ENCODE measurements at places on chromosomes 1 and 21.

DNA sequence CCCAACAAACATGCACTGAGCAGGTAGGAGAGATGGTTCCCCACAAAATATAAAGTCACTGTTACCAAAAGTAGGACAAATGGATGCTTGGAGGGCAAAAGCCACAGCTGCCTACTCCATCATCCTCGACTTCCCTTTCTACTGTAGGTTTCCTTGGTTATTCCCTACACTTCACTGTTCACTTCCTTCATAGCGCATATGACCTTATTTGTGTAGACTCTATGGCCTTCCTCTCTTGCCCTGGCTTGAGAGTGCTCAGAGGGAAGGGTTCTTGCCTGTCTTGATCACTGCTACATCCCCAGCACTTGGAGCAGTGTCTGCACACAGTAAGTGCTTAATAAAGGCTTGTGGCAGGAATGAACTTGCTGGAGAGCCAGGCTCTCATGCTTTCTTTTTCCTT is 14.6 kb upstream of the TRNP1 start:
- DNase-seq: no peak

- no peak for DNase-seq
Observed at GRCh38 chr1:235887676-235888075, 21.0 kb upstream of the LYST start.

GRCh38 chr1:78222225-78222959 is 176.6 kb downstream of the GIPC2 start:
- no peak for DNase-seq

- DNase-seq: no peak
Observed at GRCh38 chr1:14522077-14522925, 76.2 kb upstream of the KAZN start.

- DNase-seq: no peak
Observed at GRCh38 chr1:42639116-42639515, 19.1 kb upstream of the PPIH start.

- no peak for DNase-seq
Observed at GRCh38 chr1:103783944-103784377, 34.3 kb downstream of the AMY1C start.

DNA sequence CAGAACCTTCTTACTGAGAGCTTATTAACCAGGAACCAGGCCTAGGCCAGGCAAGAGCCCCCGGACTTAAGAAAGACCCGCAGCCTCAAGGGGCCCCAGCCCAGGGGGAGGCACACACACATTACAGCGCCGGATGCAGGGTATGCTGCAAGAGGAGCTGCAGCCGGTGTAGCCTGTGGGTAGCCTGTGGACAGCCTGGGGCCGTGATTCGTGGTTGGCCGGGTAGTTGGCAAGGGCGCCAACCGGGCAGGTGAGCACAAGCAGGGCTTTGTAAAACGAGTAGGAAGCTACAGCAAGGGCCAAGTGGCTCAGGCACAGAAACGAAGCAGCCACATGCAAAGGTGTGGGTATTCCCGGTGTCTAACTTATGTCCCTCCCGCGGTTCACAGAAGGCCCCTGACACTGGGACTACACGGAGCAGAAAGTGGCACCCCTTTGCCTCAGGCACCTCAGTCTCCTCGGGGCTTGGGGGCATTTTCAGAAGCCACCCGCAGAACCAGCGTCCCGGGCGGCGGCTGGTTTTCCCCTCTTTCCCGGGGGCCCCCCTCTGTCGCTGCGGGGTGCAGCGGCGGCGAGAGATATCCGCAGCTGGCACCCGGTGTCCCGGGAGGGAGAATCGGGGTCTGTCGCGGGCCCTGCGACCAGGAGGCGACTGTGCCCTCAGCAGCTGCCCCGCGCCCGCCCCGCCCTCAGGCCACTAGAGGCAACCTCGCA is 40.8 kb downstream of the KIAA1614 start:
- no peak for DNase-seq

DNA sequence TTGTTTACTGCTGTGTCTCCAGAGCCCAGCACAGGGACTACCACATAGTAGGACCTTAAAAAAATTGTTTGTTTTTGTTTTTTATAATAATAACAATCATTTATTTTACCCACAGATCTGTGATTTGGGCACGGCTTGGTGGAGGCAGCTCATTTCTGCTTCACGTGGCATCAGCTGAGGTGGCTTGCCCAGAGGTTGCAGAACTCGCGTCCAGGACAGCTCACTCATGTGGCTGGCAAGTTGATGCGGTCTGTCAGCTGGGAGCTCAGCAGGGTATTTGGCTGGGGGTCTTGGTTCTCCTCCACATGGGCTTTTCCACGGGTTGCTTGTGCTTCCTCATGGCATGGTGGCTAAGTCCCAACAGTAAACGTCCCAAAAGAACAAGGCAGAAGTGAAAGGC is 2.9 kb upstream of the SYNC start:
- DNase-seq: no peak

- no peak for DNase-seq
Observed at GRCh38 chr1:88646476-88647248, 37.4 kb upstream of the PKN2 start.

DNA sequence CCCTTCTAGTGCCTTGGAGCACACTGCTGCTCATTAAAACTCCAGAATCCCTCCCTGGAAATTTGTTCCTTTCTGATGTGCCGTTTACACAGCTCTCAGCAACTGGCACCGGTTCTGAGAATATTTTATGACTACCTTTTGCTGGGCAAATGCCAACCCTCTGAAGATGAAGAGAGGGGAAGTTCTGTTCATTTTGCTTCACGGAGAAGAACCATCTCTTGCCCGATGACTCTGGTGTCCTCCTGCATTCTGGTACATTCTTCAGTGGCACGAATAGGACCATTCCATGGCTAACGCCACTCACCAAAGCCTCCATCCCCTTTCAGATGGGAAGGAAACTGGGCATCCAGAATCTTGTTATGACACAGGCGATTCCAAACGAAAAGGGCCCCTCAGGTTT is 96.2 kb upstream of the SIM2 start:
- DNase-seq: no peak

GRCh38 chr1:11851180-11851579 is 3.6 kb upstream of the NPPA start:
- DNase-seq: no peak

- no peak for DNase-seq
Observed at GRCh38 chr1:241682921-241683320, 30.8 kb downstream of the WDR64 start.

- no peak for DNase-seq
Observed at GRCh38 chr1:99503276-99503747, 142.6 kb upstream of the PALMD start.

DNA sequence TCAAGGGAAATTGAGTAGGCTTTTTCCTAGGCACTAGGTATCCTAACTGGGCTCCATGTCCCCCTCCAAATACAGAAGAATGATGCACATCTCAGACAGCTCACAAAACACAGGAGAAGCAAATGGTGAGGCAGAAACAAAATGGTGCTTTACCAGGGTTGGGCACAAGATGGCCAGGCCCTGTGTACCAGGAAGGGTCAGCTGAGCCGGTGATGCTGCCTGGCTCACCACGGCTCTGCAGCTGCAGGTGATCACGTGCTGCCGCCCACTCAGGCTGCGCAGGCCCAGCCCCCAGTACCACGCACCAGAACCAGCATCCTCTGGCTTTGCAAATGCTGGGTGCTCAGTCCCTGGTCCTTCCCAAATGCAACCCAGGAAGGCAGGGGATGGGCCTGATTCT is 993 bp upstream of the DSCAM start:
- no peak for DNase-seq

DNA sequence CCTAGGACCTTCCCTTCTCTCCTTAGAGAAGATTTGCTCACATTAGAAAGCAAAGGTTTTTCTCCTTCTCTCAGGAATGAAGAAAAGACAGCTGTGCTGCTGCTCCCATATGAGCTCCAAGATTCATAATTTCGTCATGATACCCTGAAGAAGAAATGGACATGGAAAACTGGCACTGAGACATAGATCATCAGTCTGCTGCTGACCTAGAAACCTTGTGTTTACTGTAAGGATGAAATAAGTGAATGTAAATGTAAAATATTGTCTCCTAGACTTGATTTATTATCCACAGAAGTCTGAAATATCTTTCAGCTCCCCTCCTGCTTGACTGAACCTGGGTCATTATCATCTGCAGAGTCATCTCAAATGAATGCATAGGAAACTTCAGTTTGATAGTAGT is 77.9 kb downstream of the ZC3H11B start:
- no peak for DNase-seq

GRCh38 chr1:11796036-11796828 is 9.5 kb downstream of the MTHFR start:
- DNase-seq: no peak
